HTR-8/SVneo (cell line): ENCODE measurements at places on chromosomes 6 and 20.

DNA sequence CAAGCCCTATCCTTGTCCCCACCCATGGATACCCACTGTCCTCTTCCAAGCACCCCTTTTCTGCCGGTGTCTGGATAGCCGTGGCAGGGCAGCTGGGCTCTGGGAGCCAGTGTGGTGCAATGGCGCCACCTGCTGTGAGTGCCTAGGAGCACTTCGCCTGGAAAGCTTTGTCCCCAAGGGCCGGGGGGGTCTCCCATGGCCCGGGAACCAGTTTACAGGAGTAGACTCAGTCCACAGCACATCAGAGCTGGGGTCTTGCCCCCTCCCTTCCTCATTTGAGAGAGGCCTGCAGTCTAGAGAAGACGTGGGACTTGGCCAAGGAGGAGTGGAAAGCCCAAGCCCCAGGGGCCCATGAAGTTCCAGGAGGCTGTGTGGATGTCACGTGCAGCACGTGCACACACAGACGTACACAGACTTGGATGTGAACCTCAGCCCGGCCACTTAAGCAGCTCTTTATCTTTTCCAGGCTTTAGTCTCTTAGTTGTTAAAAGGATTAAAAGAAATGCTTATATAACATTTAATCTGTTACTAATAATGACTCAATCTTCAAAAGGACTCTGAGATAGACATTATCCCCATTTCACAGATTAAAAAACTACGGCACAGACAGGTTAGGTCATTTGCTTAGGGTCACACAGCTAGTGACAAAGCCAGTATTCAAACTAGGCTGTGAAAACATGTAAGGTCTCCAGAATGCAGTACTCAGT, 40.9 kb upstream of the CDH22 start:
- peak; percentile 81 for DNase-seq

GRCh38 chr20:35523298-35523888, 6.1 kb downstream of the C20orf173 start:
- DNase-seq, result no peak

GRCh38 chr20:54385746-54386145, 89.6 kb upstream of the DOK5 start:
- DNase-seq, result no peak

- no peak for DNase-seq
These were observed 100.4 kb downstream of the AFG1L start for GRCh38 chr6:108395297-108395696.

- DNase-seq, result no peak
These were observed 51.6 kb upstream of the POU3F2 start for GRCh38 chr6:98782772-98783171.

GRCh38 chr6:38728203-38728602, 13.1 kb downstream of the DNAH8 start:
- no peak for DNase-seq

GRCh38 chr20:58575776-58576602, 60.8 kb upstream of the APCDD1L start:
- DNase-seq, result no peak

DNA sequence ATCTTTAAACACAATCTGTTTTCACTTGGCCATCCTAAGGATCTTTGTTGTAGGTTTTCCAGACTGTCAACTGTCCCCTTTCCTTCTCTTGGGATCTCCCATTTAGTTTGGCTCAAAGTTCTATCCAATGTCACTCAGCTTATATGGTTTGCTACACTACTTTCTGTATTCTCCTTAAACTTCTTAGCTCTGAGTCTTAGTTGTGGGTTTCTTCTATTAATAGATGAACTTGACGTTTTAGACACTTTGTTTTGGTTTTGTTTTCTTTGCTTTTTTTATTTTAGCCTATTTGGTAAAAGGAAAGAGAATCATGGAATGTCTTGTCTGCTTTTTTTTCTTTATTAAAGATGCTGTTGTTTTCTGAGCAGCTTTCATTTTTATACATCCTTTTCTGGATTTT, 11.4 kb downstream of the RMND1 start:
- no peak for DNase-seq

DNA sequence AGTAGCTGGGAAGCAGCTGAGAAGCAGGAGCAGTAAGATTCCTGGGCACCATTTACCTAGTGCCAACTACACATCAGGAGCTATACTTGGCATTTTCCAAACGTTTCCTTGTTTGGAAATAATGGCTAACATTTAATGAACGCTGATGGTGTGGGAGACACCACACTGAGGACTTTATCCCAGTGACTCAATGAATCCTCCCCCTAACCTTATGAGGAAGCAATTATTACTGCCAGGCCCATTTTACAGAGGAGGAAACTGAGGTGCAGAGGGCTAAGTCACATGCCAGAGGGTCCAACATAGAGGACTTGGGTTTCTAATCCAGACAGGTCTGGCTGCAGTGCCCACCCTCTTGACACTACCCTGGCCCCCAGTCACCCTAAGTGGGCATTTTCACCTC, 6.1 kb downstream of the PTGIS start:
- no peak for DNase-seq

GRCh38 chr20:2171266-2171790, 69.7 kb downstream of the STK35 start:
- DNase-seq, result no peak

- DNase-seq, result no peak
These were observed 48.4 kb downstream of the PLAGL2 start for GRCh38 chr20:32158943-32159660.

GRCh38 chr6:53721766-53722165, 56.2 kb upstream of the KLHL31 start:
- no peak for DNase-seq

DNA sequence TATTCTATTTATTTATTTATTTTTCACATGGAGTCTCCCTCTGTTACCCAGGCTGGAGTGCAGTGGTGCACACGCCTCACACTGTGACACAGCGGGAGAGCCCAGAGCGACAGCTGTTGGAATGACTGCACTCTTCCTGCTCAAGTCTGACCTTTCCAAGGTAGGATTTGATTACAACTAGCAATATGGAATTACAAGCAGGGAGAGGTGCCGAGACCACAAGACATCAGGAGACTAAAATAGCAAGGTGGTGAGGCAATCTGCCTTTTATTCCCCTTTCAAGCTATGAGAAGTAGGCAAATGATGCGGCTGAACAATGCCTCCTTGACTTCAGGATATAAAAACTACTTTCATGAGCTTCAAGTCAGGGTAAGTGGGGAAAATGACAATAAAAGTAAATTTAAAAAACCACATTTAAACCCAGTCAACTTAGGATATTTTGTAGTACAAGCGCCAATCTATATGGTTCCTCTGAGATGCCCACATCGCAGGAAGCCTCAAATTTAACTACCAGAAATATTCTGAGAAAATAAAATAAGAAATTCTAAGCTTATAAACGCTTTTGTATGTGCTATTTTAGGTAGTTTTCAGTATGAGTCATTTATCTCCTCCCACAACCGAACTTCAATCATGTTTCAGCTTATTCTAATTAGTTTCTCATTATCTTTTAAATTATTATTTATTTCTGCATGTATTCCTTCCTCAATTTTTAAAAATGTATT, 146.9 kb upstream of the SGK1 start:
- peak; percentile 68 for DNase-seq

GRCh38 chr20:22512911-22513489, 71.4 kb downstream of the FOXA2 start:
- no peak for DNase-seq

GRCh38 chr6:50963952-50964351, 145.3 kb downstream of the TFAP2B start:
- no peak for DNase-seq

DNA sequence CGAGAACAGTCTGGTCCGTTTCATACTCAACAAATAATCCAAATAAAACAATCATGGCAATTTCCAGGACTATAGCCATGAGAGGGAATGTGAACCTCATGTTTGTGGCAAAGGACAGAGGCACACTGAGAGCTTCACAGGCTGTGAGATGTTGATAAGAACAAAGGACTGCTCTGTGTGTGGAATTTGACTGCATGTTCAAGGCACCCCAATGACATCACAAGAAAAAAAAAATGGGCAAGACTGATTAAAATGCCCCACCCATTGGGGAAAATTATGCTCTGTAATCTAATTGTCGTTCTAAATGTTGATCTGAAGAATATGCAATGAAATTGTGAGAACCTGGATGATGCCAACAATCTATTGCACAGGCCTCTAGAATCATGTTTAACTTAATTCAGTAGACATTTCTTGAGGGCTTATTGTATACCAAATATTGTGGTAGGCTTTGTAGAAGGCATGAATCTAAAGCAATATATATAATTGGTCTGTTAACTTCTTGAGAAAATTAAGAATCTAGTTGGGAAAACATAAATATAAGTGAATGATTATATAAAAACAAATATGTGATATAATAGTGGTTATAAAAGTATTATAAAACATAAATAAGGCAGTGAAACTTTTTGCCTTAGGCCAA, at the start of gene RHAG:
TSS of gene RHAG (minus strand) at position 127 of the 637 bp plus-strand sequence. CDS start at position 100, 27 bp downstream.
- DNase-seq, result no peak

DNA sequence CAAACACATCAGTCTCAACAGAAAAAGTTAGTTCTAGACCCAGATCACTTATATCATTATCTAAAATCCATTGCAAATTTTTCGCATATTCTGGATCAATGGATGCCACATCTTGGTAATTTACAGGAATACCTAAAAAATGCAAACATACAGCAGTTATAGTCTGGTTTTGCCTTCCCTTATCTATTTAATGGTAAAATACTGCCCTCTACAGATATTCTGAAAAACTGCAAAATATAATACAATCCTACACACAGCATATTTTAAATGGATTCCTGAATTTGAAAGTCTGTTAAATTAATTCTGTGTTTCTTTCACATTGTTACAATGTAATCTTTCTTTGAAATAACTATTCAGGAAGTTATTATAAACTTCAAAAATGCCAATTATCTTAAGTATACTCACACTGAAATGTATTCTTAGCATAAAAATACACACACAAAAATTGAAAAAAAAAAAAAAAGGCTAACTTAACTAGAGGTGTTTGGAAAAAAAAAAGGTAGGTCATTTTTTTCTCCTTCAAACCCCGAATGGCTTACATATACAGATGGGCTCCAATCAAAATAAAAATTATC, 88.4 kb downstream of the HACE1 start:
- peak; percentile 17 for DNase-seq

DNA sequence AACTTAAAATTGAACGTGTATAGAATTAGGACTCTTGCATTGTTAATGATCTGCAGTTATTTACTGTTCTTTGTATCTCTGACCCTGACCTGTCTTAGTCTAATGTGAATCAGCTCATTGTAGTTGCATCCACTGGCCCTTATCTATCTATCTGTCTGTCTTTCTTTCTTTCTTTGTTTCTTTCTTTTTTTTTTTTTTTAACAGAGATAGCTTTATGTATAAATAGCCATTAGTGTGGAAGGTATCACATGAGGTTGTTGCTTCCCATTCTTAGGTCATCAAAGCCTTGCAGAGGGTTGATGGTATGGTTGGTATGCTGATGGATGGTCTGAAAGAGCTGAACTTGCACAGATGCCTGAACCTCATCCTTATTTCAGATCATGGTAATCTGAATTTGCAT, 59.9 kb downstream of the ENPP1 start:
- DNase-seq, result no peak

DNA sequence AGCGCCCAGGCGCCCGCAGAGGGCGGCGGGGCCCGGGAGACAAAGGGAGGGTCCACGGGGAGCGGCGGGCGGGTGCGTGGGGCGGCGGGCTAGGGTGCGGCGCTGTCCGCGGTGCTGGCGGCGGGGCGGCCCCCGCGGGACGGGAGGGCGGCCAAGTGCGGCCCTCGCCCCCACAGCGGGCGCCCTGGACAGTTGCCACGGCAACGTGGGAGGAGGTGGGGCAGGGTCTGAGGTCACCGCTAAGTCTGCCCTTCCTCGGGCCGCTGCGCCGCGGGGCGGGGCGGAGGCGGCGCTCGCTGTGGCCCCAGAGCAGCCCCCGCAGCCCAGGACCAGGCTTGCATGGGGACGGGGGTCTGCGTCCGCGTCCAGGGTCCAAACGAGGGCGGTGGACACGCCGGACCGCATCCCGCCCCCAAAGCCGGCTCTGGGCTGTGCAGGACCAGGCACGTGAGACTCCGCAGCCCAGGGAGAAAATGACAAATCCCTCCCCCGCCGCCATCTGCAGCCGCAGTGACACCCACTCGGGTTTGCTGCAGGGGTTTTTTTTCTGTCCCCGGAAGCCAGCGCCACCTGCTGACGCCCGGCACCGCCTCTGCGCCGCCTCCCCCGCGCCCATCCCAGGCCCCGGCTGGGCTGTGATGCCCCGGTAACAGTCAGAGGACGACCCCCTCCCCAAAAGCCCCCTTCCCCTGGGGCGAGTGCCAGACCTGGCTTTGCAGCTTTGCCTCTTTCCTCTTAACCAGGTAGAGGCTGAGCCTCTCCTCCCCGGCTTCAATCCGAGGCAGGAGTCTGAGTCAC, 36.8 kb downstream of the YTHDF1 start:
- DNase-seq, result peak; percentile 83

- no peak for DNase-seq
These were observed 137.1 kb downstream of the BCAS1 start for GRCh38 chr20:53933232-53933846.

DNA sequence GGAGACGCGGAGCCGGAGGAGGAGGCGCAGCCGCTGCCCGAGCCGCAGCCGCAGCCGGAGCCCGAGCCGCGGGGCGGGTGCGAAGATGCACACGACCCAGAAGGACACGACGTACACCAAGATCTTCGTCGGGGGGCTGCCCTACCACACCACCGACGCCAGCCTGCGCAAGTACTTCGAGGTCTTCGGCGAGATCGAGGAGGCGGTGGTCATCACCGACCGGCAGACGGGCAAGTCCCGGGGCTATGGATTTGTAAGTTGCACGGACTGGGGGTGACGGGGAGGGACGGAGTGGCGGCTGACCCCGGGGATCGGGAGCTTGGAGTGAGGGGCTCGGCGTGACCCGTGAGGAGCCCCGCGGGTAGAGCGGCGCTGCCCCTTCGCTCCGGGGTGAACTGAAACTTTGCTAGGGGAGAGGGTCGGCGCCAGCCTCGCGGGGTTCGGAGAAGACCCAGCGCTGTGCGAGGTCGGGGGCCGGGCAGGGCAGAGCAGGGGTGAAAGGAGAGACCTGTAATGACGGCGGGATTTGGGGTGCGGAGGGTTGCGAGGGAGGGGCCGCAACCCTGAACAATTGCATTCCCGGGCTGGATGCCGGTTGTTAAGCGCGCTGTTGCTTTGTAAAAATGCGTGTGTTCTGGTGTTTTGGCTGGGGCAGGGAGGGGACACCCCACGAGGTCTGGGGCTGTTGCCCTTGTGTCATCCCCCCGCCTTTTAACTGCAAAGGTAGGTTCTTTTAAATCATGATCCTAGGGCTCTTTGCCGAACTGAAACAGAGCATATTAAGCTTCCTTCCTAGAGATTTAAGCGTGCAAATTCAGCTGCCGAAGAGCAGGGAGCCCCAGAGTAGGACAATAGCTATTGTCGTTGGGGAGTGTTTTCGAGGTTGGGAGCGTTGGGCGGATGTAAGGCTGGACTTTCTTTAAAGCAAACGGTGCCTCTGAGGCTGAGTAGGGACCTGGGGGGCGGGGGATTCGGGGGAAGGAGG, 628 bp downstream of the RBM24 start:
- DNase-seq, result no peak

GRCh38 chr6:129929433-129929832, 68.3 kb upstream of the TMEM244 start:
- DNase-seq, result no peak

GRCh38 chr6:37243816-37244370, 13.7 kb upstream of the TBC1D22B start:
- no peak for DNase-seq
